ENCODE measurements at places on chromosomes 5 and 9.

- peak; percentile 50 for DNase-seq
Observed at GRCh38 chr9:137031904-137032640, at the start of gene FUT7. Gene FUT7 (minus strand): TSS chr9:137032088. CDS start chr9:137031991, 97 bp downstream.

- no peak for DNase-seq
Observed at GRCh38 chr5:32790411-32790951, 79.4 kb downstream of the NPR3 start.

DNA sequence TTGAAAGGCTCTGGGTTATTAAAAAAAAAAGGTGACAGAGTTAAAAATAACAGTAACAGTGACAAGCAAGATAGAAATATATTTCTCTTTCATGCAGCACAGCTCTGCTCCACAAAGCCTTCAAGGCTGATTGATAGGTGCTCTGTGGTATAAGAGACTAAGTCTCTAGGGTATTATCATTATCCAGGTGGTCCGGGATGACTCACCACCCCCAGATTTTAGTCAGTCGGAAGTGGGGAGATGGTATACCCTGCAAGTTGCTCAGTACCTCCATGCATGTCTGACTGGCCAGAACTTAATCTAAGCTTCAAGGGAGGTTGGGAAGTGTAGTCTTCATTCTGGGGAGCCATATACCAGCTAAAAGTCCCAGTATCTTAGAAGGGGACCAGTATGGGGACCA lies 76.1 kb downstream of the SLC1A3 start:
- no peak for DNase-seq

DNA sequence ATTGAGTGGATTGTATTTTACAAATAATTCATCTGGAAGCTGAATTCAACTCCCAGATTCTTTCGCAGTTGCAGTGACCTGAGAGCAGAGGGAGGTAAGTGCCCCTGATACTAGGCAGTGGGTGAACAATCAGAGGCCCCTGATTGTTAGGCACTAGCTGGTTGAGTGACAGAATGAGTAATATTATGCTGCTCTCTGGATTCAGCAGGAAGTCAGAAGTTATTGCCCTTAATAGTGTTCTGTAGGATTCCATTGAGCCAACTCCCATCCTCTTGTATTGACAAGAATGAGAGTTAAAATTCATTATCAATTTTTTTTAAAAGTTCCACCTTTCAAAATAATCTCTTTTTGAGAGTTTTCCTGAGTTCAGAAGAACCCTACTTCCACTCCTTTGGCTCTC lies 301.2 kb downstream of the DTWD2 start:
- no peak for DNase-seq

- no peak for DNase-seq
Observed at GRCh38 chr5:33439905-33440481, 772 bp upstream of the TARS1 start.
